Stimulated activated CD8-positive, alpha-beta memory T cell treated with anti-CD3 and anti-CD28 coated beads, Interleukin-7, amount 100 ng/mL, for 24 hours (primary cell): ENCODE measurements at places on chromosomes 5 and 9.
A peak's percentile ranks its signal among the peaks of the same experiment; 100 is the strongest.

- DNase-seq = no peak
Observed at GRCh38 chr9:36488389-36488756, 84.3 kb upstream of the MELK start.

GRCh38 chr9:126947529-126947928 is 32.9 kb downstream of the RALGPS1 start:
- DNase-seq = no peak

GRCh38 chr5:103424453-103425205 is 138.0 kb downstream of the NUDT12 start:
- no peak for DNase-seq

DNA sequence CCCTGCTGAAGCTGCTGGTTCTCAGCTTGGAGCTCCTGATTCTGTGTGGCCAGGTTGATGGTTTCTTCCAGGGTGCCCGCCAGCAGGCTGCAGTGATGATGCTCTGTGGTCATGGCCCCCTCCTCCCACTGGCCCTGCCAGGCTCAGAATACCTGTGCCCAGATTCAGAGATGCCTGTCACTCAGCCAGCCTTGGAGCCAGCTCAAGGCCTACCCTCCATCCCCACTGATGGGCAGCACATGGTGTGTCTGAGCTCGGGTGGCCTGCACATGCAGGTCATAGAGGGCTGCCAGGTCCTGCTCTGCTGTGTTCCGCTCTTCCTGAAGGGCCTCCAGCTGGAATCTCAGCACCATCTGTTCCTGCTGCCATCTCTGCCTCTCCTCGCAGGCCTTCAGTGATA is 5.4 kb downstream of the SLC35A4 start:
- no peak for DNase-seq

DNA sequence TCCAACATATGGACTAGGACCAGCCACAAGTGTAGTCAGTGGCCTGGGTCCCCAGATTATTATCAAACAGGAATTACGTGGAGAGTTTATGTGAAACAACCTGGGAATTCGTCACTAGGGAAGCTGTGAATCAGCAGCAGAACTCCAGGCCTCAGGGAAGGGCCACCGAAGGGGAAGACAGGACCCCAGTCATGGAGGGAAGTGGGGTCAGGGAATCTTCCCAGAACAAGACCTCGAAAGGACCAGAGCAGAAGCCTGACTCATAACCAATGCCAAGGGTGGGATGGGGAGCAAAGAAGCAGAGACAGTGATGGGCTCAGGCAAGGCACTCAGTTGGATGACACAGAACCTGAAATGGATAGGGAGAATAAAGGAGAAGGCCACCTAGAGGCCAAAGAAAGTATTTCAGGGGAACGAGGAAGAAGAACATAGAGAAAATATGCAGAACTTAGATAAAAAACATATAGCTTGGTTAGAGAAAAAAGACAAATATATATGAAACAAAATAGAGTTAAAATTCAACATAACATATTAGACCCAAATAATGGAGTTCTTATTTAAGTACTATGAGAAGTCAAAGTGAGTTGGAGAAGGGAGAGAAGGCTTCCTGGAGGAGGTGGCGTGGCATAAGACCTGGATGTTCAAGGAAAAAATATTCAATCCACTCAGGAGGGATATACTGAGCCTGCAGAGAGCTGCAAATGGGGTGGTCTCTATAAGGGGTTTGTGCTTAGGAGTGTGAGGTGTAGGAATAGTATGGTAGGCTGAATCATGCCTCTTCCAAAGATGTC is 66.7 kb upstream of the CAST start:
- no peak for DNase-seq

- DNase-seq = no peak
Observed at GRCh38 chr9:80144406-80144805, 572.6 kb downstream of the TLE4 start.

- no peak for DNase-seq
Observed at GRCh38 chr5:169970339-169970738, 10.0 kb downstream of the INSYN2B start.

DNA sequence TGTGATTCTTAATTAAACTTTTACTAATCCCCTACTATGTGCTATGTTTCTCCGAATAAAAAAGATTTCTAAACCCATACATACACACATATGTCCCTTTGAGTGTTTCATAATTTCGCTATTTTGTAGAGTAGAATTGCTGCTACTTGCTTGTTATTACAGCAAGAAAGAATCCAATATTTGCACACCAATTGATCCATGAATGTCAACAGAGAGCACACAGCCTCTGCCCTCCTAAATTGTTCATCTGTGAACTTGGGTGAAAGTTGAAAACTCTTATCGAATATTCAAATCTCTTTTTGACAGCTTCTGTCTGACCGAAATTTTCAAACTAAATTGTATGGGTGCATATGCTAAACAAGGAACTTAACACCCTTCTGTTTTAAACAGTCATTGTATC is 83.4 kb upstream of the RASEF start:
- no peak for DNase-seq

DNA sequence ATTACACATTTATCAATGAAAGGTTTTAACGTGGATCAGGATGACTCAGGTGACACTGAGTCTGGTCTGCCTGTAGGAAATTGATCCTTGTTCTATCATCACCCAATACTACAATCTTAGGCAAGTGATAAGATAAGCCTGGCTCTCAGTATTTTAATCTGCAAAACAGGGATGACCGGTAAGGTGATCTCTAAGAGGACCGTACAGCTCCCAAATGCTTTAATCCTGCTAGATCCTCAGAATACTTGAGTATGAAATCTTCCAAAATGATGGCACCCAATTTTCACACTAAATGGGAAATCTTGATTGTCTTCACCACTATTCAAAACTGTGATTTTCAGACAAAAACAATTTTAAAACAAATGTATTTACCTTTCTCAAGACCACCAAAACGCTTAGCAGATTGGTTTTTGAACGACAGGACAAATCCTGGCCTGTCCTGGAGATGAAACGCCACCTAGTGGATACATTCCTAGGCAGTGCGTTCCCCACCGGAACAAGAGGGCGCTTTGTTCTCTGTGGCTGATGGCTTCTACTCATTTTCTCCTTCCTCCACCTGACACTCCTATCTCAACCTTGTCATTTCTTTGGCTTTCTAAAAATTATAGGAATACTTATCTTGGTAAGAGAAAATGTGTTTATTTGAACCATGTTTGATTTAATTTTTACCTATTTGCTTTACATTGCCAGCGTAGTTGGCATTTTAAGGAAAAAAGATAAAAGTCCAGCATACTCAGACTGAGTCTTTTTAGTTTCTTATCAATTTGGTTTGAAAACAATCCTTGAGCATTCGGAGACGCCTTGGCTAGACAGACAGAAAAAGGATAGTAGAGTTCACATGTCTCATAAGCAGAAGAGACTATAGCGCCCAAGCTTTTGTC is 41.2 kb upstream of the VCAN start:
- DNase-seq = peak; percentile 15

DNA sequence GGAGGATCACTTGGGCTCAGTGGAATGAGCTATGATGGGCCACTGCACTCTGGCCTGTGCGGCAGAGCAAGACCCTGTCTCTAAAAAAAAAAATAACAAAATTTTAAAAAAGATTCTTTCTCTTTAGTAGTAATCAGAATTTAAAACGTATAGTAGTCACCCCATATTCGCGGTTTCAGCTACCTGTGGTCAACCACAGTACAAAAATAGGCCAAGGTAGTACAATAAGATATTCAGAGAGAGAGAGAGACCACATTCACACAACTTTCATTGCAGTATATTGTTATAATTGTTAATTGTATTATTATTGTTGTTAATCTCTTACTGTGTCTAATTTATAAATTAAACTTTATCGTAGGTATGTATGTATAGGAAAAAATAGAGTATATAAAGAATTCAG is 18.7 kb downstream of the INIP start:
- DNase-seq = no peak

GRCh38 chr9:114525513-114525912 is 20.2 kb upstream of the WHRN start:
- DNase-seq = no peak

- DNase-seq = no peak
Observed at GRCh38 chr9:84212982-84213381, 127.6 kb downstream of the SLC28A3 start.

- DNase-seq = no peak
Observed at GRCh38 chr9:95065224-95065623, 252.3 kb downstream of the FANCC start.

- no peak for DNase-seq
Observed at GRCh38 chr5:17694914-17695313, 60.7 kb downstream of the TAF11L14 start.

DNA sequence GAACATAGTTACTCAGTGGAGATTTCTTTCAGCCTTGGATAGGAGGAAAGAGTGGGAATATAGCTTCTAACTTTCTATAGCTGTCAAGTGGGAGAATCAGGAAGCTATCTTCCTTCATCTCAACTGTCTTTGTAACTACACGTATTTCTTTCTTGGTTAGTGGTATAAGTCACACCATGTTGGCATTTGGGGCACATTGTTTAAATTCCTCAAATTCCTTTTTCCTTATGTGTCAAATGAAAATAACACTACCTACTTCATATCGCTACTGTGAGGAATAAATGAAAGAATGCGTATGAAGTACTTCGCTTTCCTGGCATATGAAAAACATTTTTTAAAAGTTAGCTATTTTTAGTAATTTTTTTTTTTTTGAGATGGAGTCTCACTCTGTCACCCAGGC is 1082.5 kb upstream of the WWC1 start:
- no peak for DNase-seq

DNA sequence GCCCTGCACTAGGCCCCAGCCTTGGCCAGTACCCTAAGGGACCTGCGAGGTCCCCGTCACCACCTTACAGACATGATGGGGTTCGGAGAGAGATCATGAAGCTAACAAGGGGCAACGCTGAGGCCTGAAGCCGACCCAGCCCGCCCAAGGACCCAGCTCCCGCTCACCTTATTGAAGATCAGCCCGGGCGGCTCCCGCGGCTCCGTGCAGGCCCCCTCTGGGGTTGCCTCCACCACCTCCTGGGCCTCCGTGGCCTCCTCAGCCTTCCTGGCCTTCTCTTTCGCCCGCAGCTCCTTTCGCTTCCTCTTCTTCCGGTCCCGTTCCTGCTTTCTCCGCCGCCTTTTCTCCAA is 3.6 kb downstream of the SURF6 start:
- DNase-seq = no peak

DNA sequence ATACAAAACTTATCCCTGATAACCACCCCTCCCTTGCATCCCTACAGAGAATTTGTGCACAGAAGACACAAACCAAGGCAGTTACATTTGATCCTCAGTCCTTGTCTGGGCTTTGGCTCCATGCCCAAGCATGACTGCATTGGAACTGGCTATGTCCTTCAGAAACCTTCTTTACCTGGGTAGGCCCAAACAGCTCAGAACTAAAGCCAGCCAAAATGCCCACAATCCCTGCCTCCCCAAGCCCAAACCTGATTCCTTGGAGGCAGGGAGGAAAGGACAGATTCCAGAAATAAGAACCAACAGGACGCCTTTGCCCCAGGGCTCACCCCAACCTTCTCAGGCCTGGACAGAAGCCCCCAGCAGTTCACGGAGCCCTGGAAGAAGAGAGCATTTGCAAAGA is 8.2 kb downstream of the IL17B start:
- no peak for DNase-seq

- DNase-seq = no peak
Observed at GRCh38 chr5:38447786-38448185, 108.7 kb downstream of the LIFR start.

- no peak for DNase-seq
Observed at GRCh38 chr9:114246558-114246957, 76.3 kb upstream of the ORM1 start.

GRCh38 chr5:2207416-2208238 is 324.9 kb upstream of the IRX4 start:
- no peak for DNase-seq

GRCh38 chr5:124867137-124867704 is 120.8 kb upstream of the ZNF608 start:
- DNase-seq = no peak

GRCh38 chr9:71895955-71896354 is 15.0 kb downstream of the ABHD17B start:
- no peak for DNase-seq

GRCh38 chr5:58776559-58776958 is 193.7 kb downstream of the RAB3C start:
- DNase-seq = no peak

GRCh38 chr9:133591116-133591910 is 17.9 kb downstream of the FAM163B start:
- DNase-seq = no peak

DNA sequence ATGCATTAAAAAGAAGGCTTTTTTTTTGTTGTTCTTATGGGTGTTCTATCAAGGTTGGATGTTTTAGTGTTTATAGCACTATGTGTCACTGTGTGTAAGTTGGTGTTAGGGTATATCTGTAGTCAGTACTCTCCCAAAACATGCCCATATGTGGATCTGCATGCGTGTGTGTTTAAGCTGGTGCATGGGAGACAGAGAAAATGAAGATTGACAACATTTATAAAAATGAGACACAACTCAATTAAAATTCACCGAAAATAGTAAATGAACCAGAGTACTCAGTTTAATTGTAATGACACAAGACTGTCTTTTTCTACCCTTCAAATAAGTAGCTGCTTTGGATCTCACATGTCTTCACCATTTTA is 323.4 kb downstream of the TMEM161B start:
- DNase-seq = no peak

GRCh38 chr5:177959315-177959714 is 36.7 kb downstream of the PROP1 start:
- no peak for DNase-seq

DNA sequence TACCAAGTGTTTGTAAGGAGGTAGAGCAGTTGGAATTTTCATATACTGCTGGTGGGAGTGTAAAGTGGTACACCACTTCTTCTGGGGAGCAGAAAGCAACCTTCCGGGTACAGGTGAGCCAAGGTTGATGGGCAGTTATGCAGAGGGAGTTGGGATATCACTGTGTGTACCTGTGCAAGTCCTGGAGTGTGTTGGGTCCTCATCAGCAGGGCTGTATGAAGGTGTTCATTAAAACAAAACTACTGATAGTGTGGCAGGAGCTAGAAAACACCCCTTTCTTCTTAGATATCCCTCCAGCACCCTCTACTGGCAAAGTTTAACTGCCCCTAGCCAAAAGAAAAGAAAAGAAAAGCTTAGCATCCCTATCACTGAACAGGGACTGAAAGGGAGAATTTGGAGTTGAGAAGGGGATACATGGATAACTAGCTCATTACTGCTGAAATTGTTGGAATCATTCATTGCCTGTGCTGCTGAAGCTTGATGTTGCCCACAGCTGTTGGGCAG is 10.7 kb downstream of the MARCHF6 start:
- DNase-seq = no peak

DNA sequence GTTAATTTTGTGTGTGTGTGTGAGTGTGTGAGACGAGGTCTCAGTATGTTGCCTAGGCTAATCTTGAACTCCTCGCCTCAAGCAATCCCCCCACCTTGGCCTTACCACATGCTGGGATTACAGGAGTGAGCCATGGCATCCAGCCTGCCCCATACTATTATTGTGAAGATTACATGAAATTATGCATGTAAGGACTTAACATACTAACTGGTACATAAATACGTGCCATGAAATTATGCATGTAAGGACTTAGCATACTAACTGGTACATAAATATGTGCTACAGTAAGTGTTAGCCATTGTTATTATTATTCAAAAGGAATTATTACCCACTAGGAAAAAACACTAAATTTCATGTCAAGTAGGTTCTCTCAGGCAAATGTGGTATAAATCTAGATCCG is 16.2 kb downstream of the DMGDH start:
- DNase-seq = no peak

GRCh38 chr5:27062451-27062850 is 24.1 kb upstream of the CDH9 start:
- DNase-seq = no peak

GRCh38 chr5:114782177-114782576 is 387.5 kb downstream of the TRIM36 start:
- no peak for DNase-seq
